ENCODE measurements at places on chromosomes 1 and 21.

DNA sequence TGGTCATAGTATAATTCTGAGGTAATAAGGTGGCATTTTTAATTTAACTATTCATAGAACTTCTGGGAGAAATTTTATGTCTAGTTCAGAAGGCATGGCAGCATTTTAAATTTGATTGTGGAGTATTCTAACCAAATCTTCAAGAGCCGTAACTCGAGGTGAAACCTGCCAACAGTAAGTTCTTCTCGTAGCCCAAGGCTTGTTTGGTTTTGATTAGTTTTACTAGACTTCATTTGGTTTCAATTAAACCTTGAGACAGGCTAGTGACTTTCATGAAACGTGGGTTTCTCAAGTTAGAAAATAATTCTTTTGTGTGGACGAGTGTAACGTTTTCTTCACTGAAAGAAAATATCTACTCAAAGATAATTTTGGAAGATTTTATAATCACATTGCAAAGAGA lies 395.5 kb downstream of the USP25 start:
- DNase-seq, result no peak

DNA sequence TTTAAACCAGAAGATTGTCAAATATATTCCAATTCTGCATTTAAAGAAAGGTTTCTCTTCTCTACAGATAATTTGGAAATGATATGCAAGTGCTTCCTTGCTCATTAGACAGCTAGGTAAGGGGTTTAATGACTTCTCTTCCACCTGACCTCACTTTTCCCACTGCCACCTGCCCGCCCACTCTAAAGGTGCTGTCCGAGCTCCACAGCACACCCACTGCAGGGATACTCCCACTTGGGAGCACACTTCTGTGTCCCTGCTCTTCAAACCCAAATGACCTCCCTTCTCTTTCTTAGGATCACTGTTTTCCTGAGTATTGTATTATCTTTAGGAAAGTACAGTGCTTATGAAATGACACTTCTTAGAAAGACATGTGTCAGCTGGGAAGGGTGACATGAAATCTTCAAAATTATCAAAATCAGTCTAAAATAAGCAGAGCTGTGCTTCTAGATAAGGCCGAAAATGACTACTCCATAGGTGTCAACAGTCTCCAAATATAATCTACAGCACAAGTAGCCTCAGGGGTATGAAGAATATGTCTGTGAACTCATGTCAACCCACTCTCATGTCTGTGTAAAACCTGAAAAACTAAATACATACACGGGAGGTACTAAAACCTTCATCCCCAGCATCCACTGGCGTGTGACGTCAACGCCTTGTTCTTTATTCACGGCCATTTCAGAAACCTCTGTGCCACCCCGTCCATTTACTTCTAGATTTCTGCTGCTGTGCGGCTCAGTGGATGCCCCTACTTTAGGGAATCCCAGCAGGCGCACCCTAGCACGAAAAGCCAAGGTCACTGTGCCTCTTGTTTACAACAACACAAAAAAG lies 71.0 kb downstream of the SLC45A1 start:
- DNase-seq, result no peak

GRCh38 chr1:33170351-33171274 lies 11.2 kb downstream of the TRIM62 start:
- no peak for DNase-seq

DNA sequence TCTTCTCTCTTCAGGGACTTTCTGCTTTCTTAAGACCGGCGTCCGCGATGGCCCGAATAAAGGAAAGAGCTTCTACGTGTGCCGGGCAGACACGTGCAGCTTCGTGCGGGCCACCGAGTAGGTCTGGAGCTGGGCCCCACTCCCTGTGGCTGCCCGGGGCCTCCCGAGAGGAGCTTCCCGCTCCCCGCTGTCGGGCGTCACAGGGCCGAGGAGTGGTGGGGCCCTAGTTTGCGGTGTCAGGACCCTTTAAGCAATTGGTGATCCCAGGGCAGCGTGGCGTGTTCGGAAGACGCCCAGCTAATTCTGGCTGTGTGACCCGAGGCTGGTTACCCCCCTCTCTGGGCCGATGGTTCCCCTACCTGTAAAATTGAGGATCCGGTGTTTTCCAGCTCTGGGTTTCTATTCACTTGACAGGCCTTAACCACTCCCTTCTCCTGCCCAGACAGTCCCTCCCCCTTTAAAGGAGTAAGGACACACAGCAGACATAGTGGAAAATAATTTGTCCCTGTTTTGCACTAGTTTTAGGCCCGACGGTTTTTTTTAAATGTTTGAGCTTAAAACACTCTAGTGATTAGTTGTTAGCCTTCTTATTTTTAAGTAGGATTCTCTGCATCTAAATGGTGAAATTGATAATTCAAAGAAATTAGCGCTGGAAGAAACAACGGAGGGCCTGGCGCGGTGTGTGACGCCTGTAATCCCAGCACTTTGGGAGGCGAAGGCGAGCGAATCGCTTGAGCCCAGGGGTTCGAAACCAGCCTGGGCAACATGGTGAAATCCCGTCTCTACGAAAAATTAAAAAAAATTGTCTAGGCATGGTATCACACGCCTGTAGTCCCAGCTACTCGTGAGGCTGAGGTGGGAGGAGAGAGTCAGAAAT lies 553 bp downstream of the TTF2 start:
- peak; percentile 66 for DNase-seq

DNA sequence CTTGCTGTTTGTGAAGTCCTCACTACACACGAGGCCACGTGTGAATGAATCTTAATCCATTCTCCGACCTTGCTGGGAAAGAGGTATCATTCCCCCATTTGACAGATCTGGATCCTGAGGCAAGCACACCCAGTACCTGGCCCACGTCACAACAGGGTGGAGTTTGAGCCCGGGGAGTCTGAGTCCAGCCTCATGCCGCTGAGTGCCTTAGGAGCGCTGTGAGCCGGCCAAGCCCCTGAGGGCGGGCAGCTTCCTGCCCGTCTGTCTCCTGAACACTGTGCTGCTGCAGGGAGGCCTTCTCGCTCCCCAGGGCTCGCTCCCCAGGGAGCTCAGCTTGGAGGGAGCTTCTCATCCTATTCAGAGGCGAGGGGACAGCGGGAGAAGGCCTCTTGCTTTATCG lies 29.7 kb downstream of the SLC45A1 start:
- DNase-seq, result no peak

DNA sequence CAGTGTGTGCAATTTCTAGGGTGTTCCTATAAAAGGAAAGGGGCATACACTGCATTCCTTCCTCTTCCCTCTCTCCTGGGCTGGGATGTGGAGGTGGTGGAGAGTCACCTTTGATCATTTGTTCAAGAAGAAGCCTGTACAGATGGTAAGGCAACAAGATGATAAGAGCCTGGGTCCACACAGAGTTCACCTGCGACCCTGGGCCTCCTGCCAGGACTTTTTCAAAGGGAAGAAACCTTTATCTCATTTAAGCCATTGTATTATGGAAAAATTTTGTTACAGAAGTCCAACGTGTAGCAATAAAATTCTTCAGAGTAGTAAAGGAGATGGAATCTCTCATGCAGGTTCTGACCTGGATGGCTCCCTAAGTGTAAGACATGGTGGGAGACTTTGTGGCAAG lies 189.1 kb downstream of the MIS18A start:
- DNase-seq, result no peak

DNA sequence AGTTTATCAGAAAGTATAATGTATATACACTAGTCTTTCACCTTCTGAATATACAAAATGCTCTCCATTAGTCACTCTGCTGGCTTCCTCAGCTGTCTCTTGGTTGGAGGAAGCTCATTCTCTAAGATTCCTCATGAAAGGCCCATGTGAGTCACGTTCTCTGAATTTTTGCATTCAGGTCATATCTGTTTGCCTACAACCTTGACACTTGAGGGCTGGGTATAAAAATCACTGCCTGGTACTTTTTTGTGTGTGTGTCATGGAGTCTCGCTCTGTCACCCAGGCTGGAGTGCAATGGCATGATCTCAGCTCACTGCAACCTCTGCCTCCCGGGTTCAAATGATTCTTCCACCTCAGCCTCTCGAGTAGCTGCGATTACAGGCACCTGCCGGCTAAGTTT lies 2.8 kb upstream of the GALNT2 start:
- DNase-seq, result no peak

DNA sequence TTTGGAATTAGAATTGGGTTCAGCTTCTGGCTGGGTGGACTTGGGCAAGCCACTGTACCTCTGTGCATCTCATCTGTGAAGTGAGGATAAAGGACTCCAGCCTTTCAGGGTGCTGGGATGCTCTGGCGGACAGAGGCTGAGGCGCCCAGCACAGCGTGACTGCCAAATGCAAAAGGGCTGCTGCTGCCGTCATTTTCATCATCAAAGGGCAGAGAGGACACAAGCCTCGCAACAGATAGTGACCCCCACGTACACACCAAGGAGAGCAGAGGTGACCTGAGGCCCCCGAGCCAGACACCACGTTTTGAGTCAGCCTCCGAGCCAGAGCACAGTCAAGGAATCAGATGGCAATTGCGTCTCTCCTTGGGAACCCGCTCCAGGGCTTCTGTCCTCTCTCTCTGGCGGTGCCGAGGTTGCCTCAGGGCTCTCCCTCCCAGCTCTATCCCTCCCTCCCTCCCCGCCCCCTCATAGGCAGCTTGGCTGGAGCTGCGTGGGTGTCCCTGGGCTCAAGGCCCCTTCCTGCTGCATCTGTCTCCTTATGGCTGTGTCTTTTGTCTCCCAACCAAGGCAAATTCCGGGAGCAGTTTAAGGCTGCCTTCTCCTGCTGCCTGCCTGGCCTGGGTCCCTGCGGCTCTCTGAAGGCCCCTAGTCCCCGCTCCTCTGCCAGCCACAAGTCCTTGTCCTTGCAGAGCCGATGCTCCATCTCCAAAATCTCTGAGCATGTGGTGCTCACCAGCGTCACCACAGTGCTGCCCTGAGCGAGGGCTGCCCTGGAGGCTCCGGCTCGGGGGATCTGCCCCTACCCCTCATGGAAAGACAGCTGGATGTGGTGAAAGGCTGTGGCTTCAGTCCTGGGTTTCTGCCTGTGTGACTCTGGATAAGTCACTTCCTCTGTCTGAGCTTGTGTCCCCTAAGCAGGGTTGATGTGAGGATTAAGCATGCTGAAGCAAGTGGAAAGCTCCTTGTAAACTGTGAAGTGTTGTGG lies 9.0 kb downstream of the HCRTR1 start:
- no peak for DNase-seq

- DNase-seq, result no peak
These were observed 415 bp upstream of the LAD1 start for GRCh38 chr1:201399352-201400126.

GRCh38 chr1:55826381-55827080 lies 611.4 kb upstream of the USP24 start:
- DNase-seq, result no peak

GRCh38 chr21:34889676-34890469 lies 159.2 kb downstream of the RUNX1 start:
- peak; percentile 67 for DNase-seq

- peak; percentile 68 for DNase-seq
These were observed 27.5 kb upstream of the SLAMF6 start for GRCh38 chr1:160550572-160551034.

DNA sequence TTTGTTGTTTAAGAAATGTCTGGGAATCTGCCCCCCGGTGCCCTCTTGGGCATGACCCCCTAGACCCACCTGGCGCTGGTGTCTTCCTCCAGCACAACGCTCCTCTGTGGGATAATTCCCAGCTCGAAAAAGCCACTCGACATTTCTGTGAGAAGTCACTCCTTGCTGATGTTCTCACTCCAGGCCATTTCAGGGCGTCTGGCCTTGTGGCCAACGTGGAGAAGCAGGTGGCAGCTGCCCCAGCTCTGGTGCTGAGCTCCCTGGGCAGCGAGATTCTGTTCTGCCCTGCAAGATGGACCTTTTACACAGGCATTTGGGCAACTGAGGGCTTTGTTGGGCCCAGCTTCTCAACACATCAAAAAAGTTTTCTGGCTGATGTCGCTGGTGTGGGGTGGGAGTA lies 147.7 kb upstream of the WNT4 start:
- no peak for DNase-seq

DNA sequence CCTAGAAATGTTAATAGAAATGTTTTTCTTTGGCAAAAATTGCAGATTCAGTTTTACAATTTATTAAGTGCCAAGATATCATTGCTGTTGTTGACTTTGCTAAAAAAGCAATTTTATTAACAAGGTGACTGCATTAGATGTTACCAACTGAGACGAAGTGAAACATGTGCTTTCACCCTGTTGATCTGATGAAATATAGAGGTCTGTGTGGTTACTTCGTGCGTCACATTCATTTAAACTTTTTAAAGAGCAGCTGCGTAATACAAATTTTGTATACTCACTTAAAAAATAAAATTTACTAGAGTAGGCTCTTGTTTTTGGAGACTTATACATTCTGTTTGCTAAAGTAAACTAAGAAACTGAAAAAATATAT lies 465.7 kb downstream of the USP25 start:
- DNase-seq, result no peak

DNA sequence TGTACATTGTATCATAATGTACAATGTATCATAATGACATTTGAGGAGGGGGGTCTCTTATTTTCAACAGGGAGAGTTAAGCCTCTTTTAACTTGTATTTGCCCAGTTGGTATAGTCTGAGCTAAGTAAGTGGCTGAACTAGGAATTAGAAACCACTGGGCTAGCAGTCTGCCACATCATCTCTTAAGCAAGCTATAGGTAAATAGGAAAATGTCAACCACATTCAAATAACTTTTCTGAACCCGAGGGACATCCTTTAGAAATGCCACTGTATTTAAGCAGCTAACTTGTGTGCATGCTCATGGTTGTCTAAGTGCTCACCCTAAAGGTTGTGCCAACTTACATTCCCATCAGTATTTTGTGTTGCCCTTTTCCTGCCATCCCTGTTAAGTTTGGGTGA lies 35.5 kb upstream of the ASB17 start:
- DNase-seq, result no peak

- DNase-seq, result peak; percentile 44
These were observed 2.1 kb downstream of the GNAT2 start for GRCh38 chr1:109617291-109617801.

DNA sequence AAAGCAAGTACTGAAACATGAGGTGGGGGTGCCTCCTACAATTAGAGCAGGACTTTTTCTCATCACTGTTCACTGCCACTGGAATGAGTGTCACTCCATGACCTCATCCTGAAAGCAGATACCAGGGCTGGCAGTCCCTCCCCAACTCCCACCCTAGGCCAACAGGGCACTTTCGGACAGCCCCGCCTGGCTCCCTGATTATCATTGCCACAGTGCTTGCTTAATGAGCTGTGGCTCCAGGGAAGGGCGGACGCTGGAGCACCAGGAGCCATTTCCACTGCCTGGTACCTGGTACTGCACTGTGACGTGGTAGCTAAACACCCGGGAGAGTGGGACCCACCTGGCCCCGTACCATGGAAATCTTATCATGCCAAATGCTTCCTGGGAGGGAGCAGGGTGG lies 22.3 kb downstream of the SLC9A1 start:
- DNase-seq, result no peak

- peak; percentile 4 for DNase-seq
These were observed 38.5 kb upstream of the EYA3 start for GRCh38 chr1:28126783-28127490.

All from CD4-positive, alpha-beta T cell treated with Interleukin-17A for 1 hour (primary cell).